ENCODE measurements at places on chromosomes 3 and 15. TPM values are rescaled to one million over a fixed set of nuclear protein-coding genes. Genes with fewer than 3 reads are reported as not detected.

Gene PLA2G4D
- not detected for total RNA-seq

Gene KCNAB1
- not detected for total RNA-seq

Gene CLRN1
- total RNA-seq: not detected

Gene MED12L
- total RNA-seq: 1.2 TPM

Gene HRH1
- 7.8 TPM for total RNA-seq

Gene OXNAD1
- 11.0 TPM for total RNA-seq

Gene CPLX3
- total RNA-seq: 0.07 TPM

Gene SNTN
- not detected for total RNA-seq

Gene RBP2
- total RNA-seq: not detected

Gene SLC22A14
- total RNA-seq: not detected

Gene TMEM207
- total RNA-seq: not detected

Gene TRPM1
- not detected for total RNA-seq

Gene LRRC57
- 13.9 TPM for total RNA-seq

Gene ACTRT3
- 2.9 TPM for total RNA-seq

Gene SLC28A2
- not detected for total RNA-seq
